Fibroblast of the aortic adventitia (primary cell): ENCODE measurements at places on chromosomes 7 and 10.

GRCh38 chr10:71127773-71128172 lies 84.6 kb upstream of the UNC5B start:
- DNase-seq = no peak

GRCh38 chr7:137579913-137580640 lies 236.5 kb upstream of the PTN start:
- DNase-seq = peak; percentile 70

GRCh38 chr10:108789336-108789735 lies 1134.0 kb downstream of the XPNPEP1 start:
- peak; percentile 13 for DNase-seq

DNA sequence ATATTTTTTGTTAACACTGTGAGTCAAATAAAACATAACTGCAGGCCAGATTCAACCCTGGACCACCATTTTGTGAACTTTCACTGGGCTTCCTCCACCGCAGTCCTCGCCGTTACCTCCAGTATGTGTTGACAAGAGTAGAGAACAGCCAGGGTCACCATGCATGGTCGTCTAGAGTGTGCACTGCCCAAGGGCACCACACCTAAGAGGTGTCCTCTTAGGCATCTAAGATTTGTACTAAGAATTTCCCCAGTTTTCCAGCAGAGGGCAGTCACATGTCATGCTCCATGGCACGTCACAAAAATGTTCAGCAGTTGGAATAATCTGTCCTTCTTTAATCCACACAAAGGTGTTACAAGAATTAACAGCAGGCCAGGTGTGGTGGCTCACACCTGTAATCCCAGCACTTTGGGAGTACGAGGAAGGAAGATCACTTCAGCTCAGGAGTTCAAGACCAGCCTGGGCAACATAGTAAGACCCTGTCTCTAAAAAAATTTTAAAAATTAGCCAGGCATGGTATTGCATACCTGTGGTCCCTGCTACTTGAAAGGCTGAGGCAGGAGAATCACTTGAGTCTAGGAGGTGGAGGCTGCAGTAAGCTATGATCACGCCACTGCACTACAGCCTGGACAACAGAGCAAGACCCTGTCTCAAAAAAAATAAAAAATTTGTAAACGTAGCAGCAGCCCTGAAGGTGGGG lies 71.2 kb upstream of the FOXK1 start:
- peak; percentile 81 for DNase-seq

DNA sequence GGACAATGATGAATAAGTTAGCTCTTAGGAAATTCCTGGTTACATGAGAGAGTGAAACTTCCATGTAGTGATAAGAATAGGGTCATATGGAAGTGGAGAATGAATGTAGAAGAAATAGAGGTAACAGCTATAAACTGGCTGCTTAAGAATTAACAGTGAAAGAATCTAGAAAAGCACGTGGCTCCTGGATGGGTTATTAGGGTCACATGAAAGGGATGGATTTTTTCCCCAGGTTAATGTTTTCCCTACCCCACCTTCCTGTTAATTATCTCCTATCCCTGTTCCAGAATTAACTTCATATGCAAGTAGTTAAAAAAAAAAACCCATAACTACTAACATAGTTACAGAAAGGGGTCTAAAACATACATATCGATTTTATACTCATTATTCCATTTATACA lies 58.0 kb downstream of the ANKIB1 start:
- no peak for DNase-seq

GRCh38 chr7:150388709-150389531 lies 9.8 kb downstream of the ZNF775 start:
- peak; percentile 44 for DNase-seq

DNA sequence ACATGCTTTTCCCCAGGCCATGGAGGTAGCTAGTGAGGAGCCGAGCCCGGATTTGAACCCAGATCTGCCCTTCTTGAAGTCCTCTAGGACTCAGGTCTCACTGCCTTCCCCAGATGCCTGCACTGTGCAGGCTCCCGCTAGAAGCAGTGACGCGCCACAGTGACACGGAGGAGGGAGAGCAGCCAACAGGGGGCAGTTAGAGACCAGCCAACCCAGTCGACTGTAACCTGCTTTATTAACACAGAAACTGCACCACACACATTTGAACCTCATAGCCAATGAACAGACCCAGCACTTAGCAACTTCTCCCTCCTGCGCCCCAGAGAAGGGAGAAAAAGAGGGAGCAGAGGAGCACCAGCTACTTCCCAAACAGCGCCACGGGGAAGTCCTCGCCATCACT lies 27.4 kb downstream of the PILRA start:
- no peak for DNase-seq

- DNase-seq = no peak
These were observed 39.9 kb upstream of the MMD2 start for GRCh38 chr7:4998910-4999309.

GRCh38 chr7:39697483-39697882 lies 74.1 kb downstream of the RALA start:
- DNase-seq = peak; percentile 59

- DNase-seq = no peak
These were observed 9.8 kb downstream of the AGR2 start for GRCh38 chr7:16794986-16795385.

- no peak for DNase-seq
These were observed 25.2 kb upstream of the SH2B2 start for GRCh38 chr7:102261451-102261850.

GRCh38 chr7:18116661-18117060 lies 89.0 kb upstream of the PRPS1L1 start:
- no peak for DNase-seq

- peak; percentile 64 for DNase-seq
These were observed 64.7 kb downstream of the CREB3L2 start for GRCh38 chr7:137937202-137937560.

- no peak for DNase-seq
These were observed 218.2 kb downstream of the RELN start for GRCh38 chr7:103771294-103771693.

DNA sequence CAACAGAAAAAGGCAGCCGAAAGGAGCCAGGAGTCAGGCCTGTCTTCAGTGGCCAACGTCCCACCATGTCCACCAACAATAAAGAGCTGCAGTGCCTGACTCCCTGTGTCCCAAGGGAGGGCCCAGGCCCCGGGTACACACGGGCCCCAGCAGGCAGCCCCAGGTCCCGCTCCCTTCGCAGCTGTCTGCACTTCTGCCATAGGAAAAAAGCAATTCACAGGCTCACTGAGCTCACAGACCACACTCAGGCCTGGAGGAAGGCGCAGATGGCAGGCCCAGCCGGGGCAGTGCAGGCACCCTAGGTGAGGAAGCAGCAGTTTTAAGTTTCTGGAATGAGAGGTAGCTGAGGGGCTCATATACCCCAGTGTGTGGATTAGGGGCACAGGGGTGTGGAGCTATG lies 100.5 kb downstream of the PRKAG2 start:
- DNase-seq = no peak

DNA sequence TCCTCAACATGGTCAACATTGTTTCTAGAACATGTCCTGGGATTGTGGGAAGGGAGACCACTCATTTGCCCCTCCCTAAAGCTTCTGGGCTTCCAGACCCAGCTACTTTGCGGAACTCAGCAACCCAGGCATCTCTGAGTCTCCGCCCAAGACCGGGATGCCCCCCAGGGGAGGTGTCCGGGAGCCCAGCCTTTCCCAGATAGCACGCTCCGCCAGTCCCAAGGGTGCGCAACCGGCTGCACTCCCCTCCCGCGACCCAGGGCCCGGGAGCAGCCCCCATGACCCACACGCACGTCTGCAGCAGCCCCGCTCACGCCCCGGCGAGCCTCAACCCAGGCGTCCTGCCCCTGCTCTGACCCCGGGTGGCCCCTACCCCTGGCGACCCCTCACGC lies at the start of gene EPO:
Gene EPO (plus strand): TSS at position 190 of the 392 bp plus-strand sequence. CDS start 513 bp downstream, outside the sequence.
- DNase-seq = no peak

DNA sequence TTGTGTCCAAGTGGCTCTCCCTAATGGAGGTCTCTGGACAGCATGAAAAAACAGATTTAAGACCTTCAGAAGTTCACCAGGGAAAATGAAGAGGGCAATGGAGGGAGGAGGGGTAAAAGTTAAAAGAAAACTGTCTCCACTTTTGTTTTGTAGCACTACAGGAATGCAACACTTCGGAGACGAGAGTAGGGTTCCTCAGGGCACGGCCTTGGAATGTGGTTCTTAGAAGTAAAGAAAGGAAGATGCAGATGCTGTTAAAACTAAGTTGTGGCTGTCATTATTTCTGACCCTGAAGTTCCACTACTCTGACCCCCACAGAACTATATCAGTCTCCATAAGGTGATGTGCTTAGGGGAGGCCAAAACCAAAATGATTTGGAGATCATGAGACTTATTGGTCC lies 335.1 kb downstream of the XPNPEP1 start:
- DNase-seq = no peak

GRCh38 chr10:99775850-99776249 lies 6.6 kb upstream of the ABCC2 start:
- DNase-seq = peak; percentile 90

DNA sequence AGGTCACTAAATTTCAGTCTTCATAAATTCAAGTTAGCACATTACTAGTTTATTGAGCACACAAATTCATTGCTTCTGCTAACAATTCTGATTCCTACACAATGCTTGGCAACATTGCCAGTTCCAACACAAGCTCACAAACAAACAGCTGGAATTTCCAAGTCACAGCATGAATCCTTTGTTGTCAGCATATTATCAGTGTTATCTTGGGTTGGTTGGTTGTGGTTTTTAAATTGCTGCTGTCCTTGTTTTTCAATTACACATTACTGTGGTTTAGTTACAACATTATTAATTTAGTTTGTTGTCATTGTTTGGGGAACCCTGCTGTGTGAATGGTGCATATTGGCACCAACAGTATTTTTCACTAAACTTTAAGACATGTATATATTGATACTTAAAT lies 86.0 kb upstream of the ARID5B start:
- no peak for DNase-seq

DNA sequence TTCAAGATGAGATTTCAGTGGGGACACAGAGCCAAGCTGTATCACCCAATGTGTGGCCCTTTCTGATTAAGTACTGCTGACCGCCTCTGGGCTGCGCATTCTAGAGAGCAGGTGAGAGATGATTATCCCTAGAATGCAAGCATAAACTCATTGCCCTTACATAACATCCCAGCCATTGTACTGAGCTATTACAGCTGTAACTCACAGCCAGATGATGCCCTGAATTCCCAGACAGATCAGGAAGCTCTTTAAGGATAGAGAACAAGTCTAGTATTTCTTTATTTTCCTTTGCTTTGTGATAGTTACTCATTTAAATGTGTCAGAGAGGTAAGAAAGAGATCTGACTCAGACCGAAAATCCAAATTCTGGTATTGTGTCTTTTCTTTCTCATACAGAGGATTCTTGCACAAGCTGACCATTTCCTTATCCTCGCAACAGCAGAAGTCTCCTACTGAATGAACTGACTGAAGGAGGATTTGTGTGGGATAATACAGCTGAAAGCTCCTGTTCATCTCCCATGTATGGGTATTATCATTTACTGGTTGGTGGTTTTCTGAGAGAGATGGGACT lies 58.4 kb downstream of the ZNF22 start:
- DNase-seq = no peak

DNA sequence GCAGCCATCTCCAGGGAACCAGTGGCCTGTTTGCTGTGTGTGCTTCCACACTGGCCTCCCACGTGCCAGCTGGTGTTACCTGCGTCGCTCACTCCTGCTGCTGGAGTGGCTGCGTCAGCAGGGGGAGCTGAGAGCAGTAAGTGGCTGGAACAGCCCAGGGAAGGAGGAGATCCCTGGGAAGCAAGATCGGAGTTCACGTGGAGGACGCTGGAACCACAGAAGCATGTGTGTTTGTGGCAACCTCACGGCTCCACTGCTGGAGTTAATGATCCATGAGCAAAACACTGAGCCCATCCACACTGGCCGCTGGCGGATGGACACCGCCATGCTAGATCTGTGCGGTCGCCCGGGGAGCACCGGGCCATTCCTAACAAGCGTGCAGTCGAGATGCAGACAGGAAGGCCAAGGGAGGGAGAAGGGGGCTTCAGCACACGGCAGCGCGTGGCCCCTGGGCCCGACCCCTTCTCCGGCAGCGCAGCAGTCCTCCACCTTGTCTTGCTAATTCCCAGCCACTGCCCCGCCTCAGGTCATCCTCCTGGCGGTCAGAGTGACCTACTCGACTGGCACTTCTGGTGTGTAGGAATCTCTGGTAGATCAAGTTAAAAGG lies 68.5 kb upstream of the EEPD1 start:
- DNase-seq = no peak

- DNase-seq = peak; percentile 24
These were observed 831 bp downstream of the ZKSCAN5 start for GRCh38 chr7:99505324-99505662.

DNA sequence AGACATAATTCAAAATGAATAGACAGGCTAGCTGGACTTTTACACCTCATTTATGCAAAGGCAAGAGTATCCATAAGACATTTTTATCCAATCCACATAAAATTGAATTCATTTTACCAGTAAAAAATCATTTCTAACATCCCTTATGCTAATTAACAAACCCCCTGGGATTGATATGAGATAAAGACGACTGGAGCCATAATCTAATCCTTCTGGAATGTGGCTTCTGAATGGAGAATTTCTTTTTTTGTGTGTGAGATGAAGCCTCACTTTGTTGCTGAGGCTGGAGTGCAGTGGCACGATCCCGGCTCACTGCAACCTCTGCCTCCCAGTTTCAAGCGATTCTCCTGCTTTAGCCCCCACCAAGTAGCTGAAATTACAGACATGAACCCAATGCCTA lies 90.4 kb downstream of the AKR1D1 start:
- no peak for DNase-seq

GRCh38 chr10:1858547-1858946 lies 121.2 kb upstream of the ADARB2 start:
- DNase-seq = no peak

GRCh38 chr10:29748109-29748650 lies 113.4 kb upstream of the SVIL start:
- DNase-seq = no peak

- DNase-seq = no peak
These were observed 114.1 kb downstream of the CAMK1D start for GRCh38 chr10:12463459-12463838.

- no peak for DNase-seq
These were observed 407.1 kb downstream of the MDFIC start for GRCh38 chr7:115329006-115329405.

DNA sequence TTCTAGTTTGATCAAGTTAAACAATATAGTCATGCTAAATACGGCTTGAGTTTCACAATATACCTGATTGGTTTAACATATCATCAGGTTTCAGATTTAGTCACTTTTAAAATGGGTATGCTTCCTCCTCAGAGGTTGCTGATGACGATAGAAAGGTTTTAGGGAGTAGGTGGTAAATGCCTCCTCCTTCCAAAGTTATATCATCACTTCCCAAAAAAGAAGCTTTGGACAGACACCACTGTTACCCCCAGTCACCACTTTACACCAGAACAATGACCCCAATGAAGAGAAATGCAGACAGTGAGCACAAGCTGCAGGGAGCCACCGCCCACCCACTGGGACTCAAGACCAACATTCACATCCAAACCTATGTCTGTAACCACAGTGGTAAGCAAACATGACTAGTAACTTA lies 244.6 kb downstream of the SORCS1 start:
- no peak for DNase-seq

GRCh38 chr7:17638727-17639126 lies 301.6 kb downstream of the SNX13 start:
- no peak for DNase-seq
